ENCODE measurements at places on chromosomes 6 and 20.
A peak's percentile ranks its signal among the peaks of the same experiment; 100 is the strongest.

GRCh38 chr20:58171796-58172425 lies 56.5 kb downstream of the ANKRD60 start:
- no peak for DNase-seq

DNA sequence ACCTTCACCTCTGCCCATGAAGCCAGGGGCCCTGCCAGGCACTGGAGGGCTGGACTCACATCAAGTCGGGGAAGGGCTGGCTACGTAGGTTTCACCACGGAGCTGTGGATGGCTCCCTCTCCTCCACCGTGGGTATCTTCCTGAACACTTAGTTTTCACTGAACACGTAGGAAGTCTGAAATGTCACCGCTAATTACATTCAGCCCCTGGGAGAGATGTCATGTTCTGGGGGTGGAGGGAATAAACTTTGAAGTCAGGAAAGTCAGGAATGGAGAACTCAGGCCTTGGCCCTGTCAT lies 6.5 kb downstream of the LHFPL5 start:
- no peak for DNase-seq

GRCh38 chr6:30071081-30071818 lies 4.3 kb downstream of the PPP1R11 start:
- DNase-seq = peak; percentile 45

GRCh38 chr6:99151634-99152346 lies 197.7 kb downstream of the FAXC start:
- no peak for DNase-seq

- DNase-seq = no peak
Observed at GRCh38 chr20:36483209-36483918, 58.0 kb upstream of the MYL9 start.

GRCh38 chr6:37131104-37131959 lies 38.6 kb upstream of the PIM1 start:
- peak; percentile 82 for DNase-seq

GRCh38 chr6:132021552-132022375 lies 70.6 kb upstream of the CCN2 start:
- no peak for DNase-seq

DNA sequence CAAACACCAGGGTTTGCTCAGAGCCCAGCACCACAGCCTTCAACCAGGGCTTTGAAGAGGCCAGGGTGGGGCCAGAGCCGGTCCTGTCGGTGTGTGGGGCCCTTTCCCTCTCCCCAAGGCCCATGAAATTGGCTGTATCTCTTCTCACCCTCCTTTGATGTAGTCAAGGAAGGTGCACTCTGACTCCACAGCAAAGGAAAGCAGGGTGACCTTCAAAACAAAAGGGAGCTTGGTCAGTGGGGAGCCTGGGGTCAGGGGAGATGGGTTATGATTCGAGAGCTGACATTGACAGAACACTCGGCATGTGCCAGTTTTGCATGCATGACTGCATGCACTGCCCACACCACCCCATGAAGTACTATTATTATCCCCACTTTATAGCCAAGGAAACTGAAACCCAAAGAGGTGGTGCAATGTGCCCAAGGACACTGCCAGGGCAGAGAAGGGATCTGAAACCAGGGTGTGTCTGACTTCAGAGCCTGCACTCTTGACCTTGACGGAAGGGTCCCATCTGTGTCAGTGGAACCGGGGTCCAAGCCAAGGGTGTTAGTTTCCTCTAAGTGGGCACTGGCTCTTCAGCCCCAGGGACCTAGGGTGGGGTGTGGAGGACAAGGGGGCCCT lies 55.4 kb downstream of the RAB44 start:
- no peak for DNase-seq

DNA sequence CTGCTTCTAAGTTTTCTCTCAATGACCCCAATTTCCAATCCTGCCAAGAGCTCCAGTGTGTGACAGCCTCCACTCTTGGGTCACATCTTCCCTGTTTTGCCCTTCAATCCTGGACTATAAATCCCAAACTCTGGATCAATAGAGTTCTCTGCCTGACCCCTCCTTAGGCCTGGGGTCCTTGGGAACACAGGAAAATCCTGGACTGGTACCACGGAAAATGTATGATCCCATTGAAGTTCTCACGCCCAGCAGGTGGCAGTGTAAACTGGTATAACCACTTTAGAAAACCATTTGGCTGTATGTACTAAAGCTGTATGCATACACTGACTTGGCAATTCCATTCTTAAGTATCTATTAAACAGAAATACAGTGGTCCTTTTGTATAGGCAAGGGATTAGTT lies 98.0 kb downstream of the SNAP25 start:
- DNase-seq = no peak

- no peak for DNase-seq
Observed at GRCh38 chr6:52167267-52167666, 18.9 kb upstream of the IL17A start.

GRCh38 chr20:1448081-1448620 lies 18.5 kb downstream of the NSFL1C start:
- no peak for DNase-seq

DNA sequence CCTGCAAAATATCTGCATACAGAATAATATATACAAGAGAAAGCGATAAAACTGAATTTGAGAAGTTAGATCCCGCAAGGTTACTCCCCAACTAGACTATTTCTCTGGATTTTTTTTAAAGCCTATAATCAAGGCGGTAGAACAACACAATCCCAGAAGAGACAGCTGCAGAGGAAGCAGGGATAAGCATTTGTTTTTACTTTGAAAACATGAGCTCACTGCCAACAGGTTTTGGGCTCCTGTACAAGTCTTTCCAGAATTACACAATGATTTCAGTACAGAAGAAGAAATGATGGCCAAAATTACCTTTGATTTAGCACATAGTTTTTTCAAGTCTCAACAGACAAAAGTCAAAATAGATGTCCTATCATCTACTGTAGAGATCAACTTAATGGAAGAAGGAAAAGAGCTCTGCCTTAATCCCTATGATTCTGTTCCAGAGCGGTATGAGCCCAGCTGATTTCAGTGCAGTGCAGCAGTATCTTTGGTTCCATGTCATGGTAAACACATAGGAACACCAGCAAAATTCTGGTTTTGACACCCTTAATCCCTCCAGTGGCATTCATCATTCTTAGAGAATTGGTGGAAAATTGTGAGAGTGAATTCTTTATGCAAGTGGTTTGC lies 304.3 kb downstream of the HDGFL1 start:
- DNase-seq = no peak

DNA sequence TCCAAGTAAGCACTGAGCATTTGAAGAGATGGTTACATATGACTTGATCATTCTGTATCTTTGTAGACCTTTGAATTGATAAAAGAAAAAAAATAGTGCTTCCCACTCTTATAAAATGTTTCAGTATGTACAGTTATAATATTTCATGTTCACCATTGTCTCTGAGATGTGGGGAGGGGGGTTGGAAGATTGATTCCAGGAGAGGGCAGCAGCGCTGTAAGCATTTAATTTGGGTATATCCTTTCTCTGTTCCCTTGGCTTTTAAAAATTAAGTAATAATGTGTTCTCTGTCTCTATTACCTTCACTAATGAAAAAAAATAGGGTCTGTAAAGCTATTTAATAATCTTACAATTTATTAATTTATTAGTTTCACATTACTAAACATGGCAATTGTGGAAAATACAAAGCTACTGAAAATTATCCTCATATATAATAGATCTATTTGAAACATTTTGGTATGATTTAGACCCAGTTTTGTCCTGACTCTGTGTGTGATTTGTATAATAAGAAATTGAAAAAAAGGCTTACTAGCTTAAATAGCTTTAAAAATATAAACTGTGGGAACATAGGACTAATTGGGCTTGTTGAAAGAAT lies 341.2 kb downstream of the CDKAL1 start:
- DNase-seq = no peak
